ENCODE measurements at places on chromosomes 3 and 15.

- DNase-seq, result no peak
Observed at GRCh38 chr3:39295184-39295775, 15.4 kb upstream of the CX3CR1 start.

DNA sequence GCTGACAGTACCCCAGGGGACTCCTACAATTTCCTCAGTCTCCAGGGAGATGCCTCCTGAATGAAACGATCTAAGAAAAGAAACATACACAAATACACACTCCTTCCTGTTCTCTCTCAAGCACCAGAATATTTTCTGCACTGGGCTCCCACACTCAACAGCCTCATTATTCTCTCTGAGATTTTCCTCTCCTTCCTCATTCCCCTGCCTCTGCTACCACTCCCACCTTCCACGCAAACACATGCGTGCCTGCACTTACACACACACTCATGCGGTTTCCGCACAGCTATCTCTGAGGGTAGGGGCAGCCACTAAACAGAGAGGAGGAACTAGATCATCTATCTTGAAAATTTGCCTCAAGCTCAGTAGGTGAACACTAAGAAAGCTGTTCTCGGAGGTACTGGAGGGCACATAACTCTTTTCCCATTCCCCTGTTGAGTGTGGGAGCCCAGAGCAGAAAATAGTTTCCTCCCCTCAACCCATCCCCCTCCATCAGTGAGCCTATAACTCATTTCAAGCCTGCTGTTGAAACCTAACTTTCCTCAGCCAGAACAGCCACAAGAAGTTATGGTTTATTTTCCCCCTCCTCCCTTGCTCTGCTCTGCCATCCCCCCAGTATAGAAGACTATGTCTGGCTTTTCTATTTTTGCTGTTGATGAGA, 30.5 kb upstream of the TIPARP start:
- no peak for DNase-seq

DNA sequence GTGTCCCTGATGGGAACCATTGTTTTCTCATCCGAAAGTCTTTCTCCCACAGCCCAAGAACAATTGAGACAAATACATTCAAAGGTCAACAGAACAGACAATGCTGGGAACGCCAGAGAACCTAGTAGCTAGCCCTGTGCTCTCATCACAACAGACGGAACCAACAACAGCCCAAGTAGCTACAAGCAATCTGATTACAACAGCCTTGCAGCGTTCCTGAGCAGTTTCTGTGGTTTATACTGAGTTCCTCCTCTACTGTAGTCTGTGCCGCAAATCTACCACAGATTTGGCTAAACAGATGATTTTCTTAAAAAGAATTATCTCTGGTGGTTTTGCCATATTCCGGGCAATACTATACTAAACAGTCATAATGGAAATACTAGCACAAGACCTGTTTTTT, 435.6 kb downstream of the MECOM start:
- DNase-seq, result no peak

DNA sequence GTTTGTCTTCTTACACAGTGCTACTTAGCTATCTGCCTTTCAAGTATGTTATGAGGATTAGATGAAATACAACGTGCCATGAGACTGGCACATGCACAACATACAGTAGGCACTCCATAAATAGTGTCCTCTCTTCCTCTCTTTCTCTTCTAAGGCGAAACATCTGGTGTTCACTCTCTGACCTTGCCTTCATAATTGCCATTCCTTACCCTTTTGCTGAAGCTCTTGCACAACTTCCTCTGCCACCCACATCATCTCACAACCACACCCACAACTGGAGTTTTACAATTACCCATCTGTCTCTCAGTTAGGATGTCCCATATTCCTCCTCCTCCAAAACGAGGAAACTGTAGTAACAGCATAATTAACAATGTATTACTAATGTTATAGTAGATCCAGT, 26.4 kb upstream of the ACP3 start:
- peak; percentile 30 for DNase-seq

- peak; percentile 1 for DNase-seq
Observed at GRCh38 chr3:1082108-1082507, 10.7 kb upstream of the CNTN6 start.

DNA sequence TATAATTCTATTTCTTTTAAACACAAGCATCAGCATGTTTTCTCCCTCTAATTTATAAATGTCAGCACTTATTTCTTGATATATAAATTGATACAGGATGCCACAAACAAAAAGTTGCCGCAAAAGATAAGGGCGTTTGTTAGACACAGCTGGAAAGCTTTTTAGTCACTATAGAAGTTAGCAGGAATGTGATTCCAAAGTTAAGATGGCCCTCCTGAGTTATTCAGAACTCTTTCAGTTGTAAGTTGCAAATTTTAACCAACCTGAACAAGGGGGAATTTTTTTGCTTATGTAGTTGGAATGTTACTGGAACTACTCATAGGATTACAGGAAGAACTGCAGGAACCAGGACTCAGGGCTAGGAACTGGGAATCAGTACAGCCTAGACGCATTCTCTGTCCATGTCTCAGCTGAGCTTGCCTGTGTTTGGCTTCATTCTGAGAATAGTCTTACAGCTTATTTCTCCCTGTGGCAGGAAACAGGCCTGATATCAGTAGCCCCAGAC, 166.3 kb downstream of the VGLL4 start:
- peak; percentile 62 for DNase-seq

All from Daoy (cell line).